ENCODE measurements at places on chromosomes 5 and 9.
A peak's percentile ranks its signal among the peaks of the same experiment; 100 is the strongest.

- DNase-seq, result no peak
These were observed 4.1 kb downstream of the AKNA start for GRCh38 chr9:114383521-114384231.

DNA sequence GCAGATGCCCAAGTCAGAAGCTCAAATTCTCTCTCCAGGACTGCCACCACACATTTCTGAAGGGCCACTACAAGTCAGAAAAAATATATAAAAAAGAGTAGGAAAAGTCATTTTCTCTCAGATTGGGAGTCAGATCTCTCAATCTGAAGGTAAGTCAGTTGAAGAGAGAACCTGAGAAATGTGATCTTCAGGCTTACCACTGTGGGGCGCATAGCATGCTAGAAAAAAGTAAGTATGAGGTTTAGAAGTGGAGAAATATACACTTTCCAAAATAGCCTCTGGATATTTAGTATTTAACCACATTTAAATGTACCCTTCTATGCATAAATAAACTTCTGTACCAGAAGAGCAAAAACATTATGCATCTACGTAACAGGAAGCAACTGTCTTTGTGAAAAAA lies 800.7 kb upstream of the CTNND2 start:
- no peak for DNase-seq

DNA sequence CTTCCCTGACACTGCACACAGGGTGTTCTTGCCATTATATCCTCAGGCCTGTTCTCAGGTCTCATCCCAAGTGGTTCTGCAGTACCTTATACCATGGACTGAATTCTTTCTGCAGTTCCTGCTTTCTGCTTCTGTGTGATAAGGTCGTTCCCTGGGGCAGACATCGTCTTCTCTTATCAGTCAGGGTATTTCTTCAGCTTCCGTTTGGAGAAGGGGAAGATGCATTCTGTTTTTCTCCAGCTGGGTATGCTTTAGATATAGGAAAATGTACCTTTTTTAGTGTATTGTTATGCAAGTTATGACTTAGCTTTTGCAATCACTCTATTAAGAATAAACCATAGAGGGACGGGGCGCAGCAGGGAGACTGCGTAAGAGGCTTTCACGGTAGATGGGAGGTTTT lies 31.1 kb downstream of the RALGPS1 start:
- no peak for DNase-seq

GRCh38 chr9:120261419-120261818 lies 318.5 kb downstream of the CDK5RAP2 start:
- DNase-seq, result no peak

- DNase-seq, result no peak
These were observed 42.6 kb downstream of the RGS3 start for GRCh38 chr9:113506090-113506589.

DNA sequence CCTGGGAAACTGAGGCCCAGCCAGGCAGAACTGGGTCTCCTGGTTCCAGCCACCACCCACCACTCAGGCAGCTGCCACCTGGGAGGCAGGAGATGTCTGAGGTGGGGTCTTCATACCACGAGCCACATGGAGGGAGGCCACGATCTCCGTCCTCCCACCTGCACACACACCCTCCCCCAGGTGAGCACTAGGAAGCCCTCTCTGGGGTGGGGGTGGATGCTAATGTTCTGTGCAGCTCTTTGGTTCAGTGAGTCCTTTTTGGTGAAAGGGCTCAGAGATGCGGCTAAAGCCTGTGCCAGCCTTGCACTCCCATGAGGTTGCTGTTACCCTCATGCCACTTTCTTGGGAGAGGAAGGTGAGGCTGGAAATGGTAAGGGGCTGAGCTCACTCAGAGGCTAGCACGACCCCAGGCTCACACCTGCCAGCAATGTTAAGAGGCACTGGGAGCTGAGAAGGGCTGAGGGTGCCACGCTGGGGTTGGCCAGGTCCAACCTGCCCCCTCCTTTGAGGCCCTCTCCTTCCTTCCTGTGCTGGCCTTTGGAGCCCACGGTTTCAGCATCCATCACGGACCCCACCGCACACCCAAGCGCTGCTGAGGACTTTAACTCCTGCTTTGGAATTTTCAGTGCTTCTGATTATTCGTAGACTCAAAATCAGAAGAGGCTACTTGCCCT lies 26.6 kb upstream of the OBP2B start:
- DNase-seq, result no peak

GRCh38 chr9:136686794-136687711 lies at the start of gene AGPAT2:
Gene AGPAT2, minus strand, starts transcription at chr9:136687457. Its CDS starts 100 bp downstream, at chr9:136687357.
- peak; percentile 23 for DNase-seq

All from central memory CD4-positive, alpha-beta T cell (primary cell).